ENCODE measurements at places on chromosomes 13 and 19.

- DNase-seq = no peak
These were observed 3.6 kb downstream of the SEMA6B start for GRCh38 chr19:4555657-4556561.

DNA sequence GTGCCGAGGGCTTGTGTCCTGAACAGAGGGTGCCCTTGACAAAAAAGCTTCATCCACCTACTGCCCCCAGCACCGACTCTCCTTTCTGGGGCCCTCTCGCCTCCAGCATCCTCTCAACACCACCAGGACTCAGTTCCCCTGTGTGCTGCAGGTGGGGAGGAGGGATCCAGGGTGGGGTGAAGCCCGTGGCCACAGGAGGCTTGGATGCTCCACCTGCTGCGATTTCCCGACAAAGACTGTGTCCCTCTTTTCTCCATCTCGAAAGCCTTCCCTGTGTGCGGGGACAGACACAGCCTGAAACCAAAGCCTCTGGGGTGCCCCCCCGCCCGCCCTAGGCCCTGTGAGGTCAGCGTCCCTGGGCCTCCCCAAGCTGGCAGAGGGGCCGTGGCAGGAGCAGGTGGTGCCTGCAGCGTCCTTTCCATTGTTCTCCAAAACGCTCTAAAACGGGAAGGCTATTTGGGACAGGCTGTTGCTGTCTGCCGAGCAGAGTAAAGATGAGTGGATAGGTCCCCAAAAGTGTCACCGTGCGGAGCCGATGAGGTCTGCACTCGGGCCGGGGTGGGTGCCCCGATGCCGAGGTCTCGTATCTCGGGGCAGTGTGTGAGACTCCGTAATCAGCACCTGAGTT is 185.7 kb downstream of the PTPRS start:
- peak; percentile 47 for DNase-seq

- no peak for DNase-seq
These were observed 62.8 kb upstream of the DOCK9 start for GRCh38 chr13:99040536-99041131.

GRCh38 chr19:48683349-48683748 is 10.5 kb upstream of the NTN5 start:
- DNase-seq = peak; percentile 39

DNA sequence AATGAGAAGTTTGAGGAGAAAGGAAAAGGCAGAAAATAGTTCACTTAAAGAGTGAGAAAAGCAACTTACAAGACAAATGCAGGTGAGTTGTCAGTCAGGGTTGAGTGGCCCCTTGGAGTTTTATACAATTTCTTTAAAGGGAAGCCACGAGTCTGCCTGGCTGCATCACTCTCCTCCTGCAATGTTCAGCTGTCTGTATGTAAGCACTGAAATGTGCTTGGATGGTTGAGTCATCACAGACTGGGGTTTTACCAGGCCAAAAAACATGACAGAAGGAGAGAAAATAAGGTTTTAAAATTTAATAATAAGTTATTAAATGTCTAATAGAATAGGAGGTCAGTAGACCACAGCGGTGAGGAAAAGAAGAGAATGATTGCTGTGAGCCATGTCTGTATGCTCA is 51.0 kb upstream of the FGF14 start:
- no peak for DNase-seq

DNA sequence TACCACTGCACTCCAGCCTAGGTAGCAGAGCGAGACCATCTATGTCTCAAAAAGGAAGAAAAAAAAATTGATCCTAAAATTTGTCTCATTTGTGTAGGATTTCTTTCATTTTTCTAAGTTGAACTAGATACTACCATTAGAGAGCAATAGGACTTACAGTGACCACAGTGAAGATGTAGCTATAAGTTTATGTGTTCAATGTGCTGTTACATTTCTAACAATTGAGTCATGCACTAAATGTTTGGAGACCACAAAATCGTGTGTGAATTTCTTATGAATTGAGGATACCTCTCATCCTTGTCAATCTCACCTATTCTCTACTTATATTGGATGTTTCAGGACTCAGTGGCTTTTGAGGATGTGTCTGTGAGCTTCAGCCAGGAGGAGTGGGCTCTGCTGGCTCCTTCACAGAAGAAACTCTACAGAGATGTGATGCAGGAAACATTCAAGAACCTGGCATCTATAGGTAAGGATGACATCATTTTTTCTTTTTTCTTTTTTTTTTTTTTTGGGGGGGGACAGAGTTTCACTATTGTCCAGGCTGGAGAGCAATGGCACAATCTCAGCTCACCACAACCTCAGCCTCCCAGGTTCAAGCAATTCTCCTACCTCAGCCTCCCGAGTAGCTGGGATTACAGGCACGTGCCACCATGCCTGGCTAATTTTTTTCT is 12.8 kb downstream of the ZNF791 start:
- no peak for DNase-seq
